NCI-H1417 treated with DMSO at 0.1 percent for 48 hours (cell line): ENCODE measurements at places on chromosomes 6 and 20.

GRCh38 chr6:83510791-83511190 is 1.5 kb upstream of the PRSS35 start:
- no peak for DNase-seq

DNA sequence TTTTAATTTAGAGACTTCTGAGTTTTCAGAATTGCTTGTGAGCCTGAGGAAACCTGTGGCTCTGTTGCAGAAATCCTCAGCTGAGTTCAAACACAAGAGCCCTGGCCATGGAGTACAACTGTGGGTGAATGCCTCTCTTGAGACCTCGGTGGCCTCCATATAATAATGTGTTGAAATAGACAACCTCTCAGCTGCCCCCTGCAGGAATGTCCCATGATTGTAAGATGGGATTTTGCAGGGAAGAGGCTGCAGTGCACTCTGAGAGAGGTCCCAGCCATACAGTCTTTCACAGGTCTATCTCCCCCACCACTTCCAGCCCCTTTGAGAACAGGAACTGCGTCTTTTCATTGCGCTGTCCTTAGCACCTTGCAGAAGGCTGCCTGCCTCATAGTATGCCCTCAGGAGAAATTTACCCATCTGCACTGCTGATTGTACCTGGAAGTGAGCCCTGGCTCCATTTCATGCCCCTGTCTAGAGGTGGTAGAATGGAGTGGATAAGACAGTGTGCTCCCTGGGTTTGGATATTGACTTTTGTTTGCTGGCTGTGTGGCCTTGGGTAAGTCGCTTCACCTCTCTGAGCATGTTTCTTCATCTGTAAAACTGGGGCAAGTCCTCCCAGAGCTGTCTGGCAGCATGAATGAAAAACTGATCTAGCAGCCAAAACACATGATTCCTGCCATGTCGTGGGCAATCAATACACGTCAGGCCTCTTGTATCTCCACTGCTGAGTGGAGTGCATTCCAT is 16.8 kb upstream of the CDH22 start:
- DNase-seq = no peak

- DNase-seq = no peak
Measured at GRCh38 chr6:155062866-155063341, 67.8 kb downstream of the TIAM2 start.

DNA sequence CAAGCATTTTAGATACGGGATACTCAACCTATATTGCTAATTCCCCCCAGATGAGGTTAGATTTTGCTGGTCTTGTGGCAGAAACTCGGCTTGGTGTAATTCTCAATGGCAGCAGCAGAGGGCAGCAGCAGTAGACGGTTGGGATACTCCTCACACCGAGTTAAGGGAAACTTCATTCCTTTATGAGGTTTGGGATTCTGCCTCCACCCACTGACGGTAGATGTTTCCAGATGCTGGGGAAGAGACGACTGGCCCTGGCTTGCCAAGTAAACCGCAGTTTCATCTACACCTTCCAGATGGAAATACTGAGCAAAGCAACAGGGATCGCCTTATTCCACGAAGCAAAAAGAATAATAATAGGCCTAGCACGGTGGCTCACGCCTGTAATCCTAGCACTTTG is 8.2 kb upstream of the TBC1D7 start:
- peak; percentile 26 for DNase-seq

DNA sequence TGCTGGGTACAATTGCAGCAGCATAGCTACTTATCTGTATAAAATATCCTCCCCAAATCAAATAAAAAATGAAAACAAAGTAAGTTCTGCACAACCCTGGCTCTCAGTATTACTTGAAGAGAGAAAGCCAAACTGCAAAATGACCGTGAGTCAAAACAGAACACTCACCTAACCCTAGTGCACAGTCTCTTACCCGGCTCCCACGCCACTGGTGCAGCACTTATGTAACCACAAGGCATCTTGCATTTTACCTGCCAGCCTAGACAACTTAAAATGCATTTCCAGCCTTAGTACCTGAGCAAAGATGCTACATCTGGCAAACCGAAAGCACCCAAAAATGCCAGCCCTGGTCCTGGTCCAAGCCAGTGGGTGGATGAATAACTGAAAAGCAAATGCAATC is 12.4 kb upstream of the SIRPB1 start:
- DNase-seq = no peak

- no peak for DNase-seq
Measured at GRCh38 chr6:53433951-53434285, 85.2 kb upstream of the ELOVL5 start.

- no peak for DNase-seq
Measured at GRCh38 chr6:137033828-137034227, 10.9 kb downstream of the IL20RA start.

DNA sequence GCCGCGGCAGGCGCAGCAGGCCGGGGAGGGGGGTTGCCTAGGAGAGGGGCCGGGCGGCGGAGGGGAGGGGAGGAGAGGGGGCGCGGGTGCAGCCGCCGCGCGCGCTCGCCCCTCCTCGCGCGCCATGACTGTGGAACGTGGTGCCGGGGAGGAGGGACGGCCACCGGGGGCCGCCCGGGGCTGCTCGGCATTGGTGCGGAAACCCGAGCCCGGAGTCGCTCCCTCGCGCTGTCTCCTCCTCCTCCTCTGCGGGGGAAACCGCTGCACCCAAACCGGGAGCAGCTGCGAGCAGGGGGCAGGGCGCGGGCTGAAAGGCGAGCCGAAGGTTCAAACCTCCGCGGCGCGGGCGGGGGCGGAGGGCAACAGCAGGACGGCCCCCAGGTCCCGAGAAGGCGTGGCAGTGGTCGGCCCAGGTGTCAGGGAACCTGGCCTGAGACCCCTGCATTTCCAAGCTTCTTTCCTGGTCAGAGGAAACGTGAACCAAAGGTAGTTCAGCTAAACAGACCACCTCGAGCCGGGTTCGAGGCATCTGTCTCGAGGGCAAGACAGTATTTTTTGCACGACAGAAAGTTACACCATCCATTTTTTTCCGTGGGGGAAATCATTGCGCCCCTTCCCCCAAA is 1.4 kb upstream of the TRERF1 start:
- DNase-seq = peak; percentile 53

DNA sequence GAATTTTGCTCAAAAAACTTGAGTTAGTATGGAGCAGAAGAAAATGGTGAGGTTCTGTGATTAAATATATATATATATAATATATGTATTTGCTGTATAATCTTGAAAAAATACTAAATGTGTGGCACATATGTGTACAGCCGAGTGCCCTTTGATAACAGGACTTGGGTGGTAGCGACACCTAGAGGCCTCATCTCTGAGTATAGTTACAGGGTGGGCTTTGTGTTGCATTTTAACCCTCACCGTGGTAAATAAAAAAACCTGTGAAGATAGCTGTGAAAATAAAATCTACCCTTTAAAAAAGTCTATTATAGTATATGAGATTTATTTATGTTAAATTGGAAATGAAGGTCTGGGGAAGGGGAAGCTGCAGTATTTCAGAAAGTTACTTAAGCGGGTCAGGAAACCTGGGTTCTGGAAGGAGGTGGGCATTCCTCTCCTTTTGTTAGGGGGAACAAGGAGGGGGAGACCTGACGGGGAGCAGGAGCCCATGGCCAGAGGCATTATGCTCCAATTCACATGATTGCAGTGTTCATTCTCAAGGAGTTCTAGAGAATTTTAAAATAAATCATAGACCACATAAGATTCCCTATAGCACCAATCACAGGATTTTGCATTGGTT is 82.7 kb downstream of the SH3BGRL2 start:
- DNase-seq = no peak

- DNase-seq = no peak
Measured at GRCh38 chr20:16662467-16662866, 67.4 kb upstream of the SNRPB2 start.

DNA sequence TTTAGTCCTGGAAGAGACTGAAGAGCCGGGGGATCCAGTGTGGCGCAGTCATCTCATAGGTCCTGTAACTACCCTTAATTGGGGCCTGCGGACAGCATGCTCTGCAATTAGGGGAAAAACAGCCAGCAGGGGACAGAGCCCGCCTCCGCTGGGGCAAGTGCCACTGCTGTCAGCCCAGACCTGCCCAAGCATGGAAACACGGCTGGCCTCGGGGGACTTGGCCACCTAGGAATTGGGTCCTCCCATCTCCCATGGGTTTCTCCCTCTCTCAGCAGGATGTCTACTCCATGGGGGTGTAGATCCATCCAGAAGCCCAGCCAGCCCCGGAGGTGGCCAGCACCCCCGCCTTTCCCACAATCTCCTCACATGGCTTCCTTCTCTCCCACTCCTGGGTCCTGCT is 3.6 kb downstream of the GHRH start:
- DNase-seq = no peak

DNA sequence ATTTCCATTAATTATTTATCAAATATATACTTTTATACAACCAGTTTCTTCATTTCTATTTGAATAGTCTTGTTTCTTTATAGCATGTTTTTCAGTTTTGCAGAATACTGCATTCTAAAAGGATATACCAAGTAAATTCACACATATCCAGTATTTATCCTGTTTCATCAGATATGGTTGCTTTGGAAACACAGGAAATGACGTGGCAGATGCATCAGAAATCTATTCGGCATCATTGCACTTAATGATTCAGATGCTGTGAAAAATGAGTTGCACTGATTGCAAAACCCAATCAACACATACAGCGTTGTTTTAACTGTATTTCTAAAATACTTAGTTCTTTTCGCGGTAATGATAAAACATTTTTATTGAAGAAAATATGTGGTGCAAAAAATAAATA is 594.9 kb downstream of the CDH26 start:
- no peak for DNase-seq

DNA sequence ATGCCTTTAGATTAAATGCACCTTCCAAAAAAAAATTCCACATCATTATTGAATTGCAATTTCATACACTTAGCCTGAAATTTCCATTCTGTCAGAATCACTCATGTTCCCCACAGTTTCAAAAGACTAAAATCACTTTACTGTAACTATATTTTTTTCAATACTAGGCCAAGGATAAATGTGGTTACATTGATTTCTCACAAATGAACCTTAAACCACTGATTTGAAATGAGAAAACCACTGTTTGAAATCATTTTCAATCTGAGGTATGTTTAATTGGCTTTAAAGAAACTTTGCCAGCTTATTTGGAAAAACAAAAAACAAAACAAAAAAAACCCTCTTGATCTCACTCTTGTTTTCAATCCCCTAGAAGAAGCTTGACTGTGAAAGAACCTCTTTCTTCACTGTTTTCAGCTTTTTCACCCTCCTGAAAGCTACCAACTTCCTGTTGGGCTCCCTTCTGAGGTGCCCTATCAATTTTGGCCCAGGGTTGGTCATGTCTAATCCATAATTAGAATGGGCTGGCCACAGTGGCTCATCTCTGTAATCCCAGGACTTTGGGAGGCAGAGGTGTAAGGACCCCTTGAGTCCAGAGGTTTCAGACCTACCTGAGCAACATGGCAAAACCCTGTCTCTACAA is 242.5 kb downstream of the ADGRG6 start:
- no peak for DNase-seq

- DNase-seq = no peak
Measured at GRCh38 chr6:80477591-80477990, 371.1 kb downstream of the BCKDHB start.

DNA sequence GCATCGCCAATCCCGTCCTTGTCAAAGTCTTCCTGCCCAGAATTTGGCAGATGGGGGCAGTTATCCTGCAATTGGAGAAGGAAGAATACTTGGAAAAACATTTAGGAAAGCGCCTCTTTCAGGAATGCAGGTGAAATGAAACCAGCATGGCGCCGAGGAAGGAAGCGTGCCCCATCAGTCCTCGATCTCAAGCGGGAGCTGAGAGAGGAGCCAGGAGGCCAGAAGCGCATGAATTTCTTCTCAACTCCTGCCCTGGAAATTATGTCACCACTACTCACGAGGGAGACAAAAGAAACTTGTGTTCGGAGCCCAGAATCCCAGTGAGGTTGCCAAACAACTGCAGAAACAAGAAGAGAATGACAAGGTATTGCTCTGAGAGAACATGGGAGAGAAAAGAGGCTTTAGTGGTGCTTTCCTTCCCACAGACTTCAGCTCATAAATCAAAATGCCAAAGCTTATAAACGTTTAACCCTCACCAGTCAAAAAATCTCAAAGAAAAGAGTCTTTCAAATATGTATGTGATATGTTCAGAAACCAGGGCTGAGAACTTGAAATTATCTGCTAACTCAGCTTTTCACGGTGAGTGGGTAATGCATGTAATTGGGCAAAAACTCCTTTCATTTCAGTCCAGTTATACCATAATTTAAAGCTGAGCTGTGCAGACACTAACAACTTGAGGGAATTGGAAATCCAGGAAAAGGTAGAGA is 23.9 kb downstream of the THBS2 start:
- DNase-seq = no peak

GRCh38 chr20:17752459-17752858 is 52.7 kb downstream of the BANF2 start:
- no peak for DNase-seq

DNA sequence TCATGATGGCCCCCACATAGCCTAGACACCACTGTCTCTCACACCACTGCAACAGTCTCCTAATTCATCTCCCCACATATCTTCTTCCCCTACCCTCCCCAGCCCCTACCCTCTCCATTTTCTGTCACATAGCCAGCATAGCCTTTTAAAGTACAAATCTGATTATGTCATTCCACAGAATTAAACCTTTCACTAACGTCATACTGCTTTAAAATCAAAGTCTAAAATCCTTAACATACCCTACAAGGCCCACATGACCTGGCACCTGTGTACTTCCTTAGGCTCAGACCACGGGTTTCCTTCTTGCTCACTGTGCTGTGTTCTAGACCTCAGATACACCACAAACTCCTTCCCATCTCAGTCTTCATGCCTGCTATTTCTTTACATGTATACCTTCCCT is 5.9 kb downstream of the OSTM1 start:
- DNase-seq = no peak

DNA sequence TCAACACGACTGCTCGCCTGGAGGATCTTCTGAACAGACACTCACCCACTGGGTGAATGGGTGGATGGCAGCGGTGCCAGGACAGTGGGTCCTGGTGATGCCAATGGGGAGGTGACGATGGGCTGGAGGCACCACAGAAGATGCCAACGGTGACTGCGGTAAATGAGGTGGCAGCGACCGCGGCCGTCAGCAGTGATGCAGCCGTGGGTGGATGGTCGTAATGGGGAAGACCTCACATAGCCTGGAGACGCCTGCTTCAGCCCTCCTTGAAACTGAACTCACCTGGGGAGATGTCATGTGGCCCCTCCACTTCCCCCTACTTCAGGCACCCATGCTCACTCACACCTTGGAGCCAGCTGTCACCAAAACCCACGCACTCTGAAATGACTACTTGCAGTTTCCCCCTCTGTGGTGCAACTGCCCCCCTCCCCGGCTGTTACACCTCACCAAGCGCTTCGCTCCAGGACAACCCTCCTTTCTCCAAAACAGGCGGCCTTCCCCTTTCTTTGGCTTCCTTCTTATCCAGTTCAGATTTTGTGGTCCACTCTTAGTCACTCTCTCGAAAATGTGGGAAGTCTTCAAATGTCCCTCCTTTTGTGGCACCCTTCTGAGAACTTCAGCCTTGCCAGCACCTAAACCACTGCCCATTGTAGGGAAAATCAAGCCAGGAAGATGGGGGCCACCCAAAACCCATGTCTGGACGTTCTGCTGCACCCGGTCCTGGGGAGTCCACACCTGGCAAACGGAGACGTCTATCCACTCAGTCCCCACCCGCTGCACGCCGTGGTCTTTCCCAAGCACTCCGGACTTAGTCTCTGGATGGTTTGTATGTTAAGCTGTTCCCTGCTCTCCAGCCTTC is 10.4 kb upstream of the ABHD16B start:
- no peak for DNase-seq
